Stimulated activated CD8-positive, alpha-beta memory T cell treated with anti-CD3 and anti-CD28 coated beads, Interleukin-15, amount 100 ng/mL, for 4 hours (primary cell): ENCODE measurements at places on chromosomes 4 and X.
A peak's percentile ranks its signal among the peaks of the same experiment; 100 is the strongest.

GRCh38 chr4:101774807-101775206 lies 15.7 kb upstream of the BANK1 start:
- DNase-seq: no peak

DNA sequence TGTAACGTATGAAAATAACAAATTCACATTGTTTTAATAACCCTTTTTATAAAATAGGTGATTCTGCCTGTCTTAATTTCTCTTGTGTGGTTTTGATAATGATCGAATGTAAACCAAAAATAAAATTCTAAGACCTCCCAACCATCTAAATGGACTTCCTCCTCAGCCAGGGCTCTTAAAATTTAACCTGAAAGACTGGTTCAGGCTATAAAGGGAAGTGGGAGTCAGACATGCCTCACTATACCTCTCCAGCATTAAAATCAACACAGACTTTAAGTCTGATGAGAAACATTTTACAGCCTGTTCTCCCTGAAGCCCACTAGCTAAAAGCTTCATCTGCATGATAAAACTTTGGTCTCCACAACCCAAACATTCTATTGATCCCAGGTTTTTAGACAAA lies 97.6 kb upstream of the STIM2 start:
- DNase-seq: no peak

- no peak for DNase-seq
These were observed 62.6 kb upstream of the C4orf54 start for GRCh38 chr4:99720206-99720605.

- DNase-seq: no peak
These were observed 34.1 kb downstream of the ANXA3 start for GRCh38 chr4:78585633-78586032.

GRCh38 chr4:188869581-188869980 lies 730.3 kb downstream of the TRIML1 start:
- no peak for DNase-seq

DNA sequence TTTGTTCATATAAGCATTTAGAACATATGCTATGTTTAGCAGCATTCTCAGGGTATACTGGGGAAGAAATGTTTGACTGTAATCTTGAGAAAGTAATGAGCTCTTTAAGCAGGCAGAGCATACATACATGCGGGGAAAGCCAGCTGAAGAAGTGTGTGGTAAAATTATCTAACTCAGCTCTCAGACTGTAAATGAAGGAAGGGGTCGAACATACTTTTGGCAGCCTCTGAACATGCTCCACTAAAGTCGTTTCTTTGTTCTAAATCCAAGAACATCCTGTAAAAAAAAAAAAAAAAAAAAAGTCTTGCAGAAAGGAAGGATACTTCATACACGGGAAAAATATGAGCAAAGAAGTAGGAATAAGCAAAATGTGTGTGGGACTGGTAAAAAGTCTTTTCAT lies 224.8 kb downstream of the GRID2 start:
- no peak for DNase-seq

DNA sequence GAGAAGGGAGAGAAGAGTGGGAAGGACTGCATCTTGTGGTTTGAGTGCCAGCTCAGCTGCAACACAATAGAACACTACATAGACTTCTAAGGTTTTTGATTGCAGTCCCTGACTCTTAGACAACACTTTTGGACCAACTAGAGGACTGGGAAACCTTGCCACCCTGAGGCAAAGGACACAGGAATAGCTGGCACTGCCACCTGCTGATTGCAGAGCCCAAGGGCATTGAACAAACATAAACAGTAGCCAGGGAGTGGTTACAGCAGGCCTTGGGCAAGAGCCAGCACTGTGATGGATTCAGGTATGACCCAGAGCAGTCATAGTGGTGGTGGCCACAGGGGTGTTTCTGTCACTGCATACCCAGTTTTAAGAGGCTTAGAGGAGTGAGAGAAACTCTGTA lies 72.5 kb upstream of the CXorf51A start:
- DNase-seq: no peak

DNA sequence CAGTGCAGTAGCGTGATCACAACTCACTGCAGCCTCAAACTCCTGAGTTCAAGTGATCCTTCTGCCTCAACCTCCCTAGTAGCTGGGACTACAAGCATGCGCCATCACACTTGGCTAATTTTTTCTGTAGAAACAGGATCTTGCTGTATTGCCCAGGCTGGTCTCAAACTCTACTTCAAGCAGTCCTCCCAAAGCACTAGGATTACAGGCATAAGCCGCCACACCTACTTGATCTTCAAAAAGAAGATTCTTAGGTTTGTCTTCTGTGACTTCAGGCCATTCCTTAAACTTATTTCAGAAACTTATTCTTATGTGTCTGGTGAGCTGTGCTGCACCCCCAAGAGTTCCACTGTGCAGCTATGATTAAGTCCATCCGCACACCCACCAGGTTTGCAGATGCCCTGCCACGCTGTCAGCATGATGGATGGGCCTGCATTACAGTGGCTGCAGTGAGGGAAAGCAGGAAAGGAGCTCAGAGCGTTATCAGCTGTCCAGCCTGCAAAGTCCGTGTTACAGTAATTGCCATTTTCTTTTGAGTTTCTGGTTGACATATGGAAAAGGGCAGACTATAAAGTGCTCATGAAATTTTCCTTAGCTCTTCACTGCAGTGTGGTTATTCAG lies 146.6 kb downstream of the AASDH start:
- no peak for DNase-seq

- DNase-seq: no peak
These were observed 140.5 kb upstream of the RAPGEF2 start for GRCh38 chr4:158962393-158962792.

DNA sequence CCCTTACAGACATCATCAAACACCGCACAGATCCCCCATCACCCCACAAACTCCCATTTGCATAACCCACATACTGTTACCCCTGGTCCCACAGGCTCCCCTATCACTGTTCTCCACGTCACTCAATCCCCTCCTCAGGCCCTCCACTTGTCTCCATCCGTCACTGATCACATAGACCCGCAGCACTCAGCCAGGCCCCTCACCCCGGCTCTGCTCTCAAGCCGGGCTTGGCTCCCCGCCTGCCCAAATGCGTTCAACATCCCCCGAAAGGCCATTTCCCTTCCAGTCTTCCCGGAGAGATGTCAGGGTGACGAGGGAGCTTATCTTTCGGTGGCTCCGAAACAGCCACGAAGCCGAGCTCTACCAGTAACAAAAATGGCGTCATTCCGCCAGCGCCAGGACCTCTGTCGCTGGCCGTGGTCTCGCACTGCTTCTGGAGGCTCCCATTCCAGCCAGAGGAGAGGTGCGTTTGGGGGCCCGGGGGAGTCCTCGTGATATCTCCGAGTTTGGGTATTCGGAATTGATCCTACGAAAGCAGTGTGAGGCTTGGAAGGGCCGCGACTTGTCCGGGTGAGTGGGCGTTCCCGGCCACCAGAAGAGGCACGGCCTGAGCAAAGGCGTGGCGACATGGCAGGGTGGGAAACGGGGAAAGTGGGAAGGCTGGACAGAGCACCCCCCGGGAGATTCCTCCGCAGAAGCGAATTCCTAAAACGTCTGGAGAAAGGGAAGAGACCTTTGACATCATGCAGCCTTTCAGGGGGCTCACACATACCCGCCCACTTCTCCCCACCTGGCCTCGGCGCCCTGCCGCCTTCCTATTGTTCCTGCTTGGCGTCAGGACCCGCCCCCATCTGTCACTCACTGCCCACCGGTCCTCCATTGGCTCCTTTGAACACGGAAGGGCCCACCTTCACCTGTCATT lies at the start of gene ZNF630:
TSS of gene ZNF630 (minus strand) at position 577 of the 922 bp plus-strand sequence. CDS start 4,754 bp downstream, outside the sequence.
- DNase-seq: peak; percentile 41

DNA sequence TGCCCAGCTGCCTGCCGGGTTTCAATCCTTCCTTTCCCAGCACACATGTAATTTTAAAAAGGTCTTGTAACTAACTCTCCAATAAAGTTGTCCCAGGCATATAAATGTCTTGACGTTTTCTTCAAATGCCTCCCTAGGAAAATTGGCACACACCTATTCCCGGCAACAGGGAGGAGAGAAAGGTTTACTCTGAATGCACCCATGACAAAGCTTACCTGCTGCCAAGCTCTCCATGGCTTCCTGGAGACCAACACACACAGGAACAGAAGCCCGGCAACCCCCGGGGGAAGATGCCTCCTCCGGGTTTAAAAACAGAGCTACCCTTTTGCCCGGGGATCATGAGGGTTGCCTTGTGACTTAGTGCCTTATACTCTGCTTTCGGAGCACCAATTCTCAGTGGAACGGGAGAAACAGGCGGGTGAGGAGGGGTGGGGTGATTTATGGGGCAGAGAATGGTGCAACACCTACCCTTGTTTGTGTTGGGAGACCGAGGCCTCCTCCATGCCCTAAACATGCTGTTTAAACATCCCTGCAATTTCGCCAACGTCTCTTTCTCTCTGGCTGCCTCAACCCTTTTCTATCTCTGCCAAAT lies 4.8 kb upstream of the GYG2 start:
- no peak for DNase-seq

DNA sequence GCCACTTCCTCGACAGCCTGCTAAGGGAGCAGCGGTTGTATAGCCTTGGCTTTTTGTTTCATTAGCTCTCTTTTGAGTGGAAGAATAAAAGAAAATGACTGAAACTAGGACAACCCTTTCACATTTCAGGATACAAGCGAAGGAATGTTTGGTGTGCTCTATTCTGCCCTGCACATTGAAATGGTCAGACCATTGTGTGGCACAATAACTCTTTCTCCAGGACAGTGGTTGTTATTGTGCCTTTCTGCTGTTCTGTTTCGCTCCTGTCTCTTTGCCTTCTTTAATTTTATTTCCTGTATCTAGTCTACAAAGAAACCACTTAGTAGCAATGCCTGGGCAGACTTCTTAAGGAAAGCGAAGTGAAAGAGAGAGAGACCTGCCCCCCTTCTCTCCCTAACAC lies 473.7 kb downstream of the GBA3 start:
- no peak for DNase-seq

DNA sequence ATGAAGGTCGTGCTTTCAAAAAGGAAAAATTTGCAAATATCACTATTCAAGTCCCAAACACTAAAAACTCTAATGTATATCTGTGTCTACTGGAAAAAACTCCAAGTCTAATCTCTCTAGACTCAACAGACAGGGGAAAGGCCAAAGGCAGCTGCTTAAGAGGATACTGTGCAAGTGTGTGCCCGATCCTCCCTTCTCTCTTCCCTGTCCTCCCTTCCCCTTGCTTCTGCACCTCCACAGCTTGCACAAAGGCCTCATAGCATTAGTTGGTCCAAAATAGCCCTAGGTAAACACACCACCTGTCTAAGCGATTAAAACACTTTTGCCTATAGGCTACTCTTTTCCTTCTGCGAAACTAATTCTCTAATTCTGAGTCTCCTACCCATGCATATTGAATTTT lies 10.6 kb downstream of the C4orf54 start:
- no peak for DNase-seq

DNA sequence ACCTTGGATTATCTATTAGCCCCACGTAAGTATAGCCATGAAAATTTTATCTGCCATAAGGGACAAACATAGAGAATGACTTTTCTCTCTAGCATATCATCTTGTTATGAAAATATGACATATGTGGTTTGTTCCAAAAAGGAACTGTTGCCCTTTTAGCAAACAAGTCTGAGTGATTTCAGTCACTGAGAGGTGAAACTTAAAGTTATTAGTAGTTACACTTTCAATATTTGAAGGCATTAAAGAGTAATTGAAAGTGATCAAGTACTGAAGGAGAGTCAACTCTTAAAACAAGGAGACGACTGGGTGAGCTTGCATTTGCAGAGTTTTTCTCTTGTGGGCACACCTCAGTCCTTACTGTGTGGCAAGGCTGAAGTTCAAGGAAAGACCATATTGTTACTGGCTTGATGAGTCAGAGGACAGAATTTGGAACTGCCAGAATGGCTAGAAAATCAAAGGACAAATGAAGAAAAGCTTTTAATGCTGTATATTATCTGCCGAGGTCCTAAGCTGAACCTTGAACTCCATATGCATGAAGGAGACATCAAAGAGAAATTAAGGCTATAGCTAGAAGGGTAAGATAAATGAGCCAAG lies 205.1 kb upstream of the EMCN start:
- no peak for DNase-seq
